ENCODE measurements at places on chromosomes 2 and 18. TPM values are rescaled to one million over a fixed set of nuclear protein-coding genes. Genes with fewer than 3 reads are reported as not detected.

DNA sequence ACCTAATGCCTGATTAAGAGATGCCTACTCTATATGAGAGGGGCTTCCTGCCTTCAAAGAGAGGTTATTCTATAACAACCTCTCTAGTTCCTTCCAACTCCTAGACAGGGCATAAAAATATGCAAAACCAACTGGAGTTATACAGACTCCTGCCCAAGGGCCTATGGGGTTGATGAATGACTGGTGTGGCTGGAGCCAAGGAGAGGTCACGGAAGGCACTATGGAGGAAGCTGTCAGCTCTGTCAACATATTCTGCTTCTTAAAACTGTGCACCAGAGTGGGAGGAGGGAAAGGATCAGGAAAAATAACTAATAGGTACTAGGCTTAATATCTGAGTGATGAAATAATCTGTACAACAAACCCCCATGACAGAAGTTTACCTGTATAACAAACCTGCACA, 120.9 kb upstream of the CDC42EP3 start:
- H3K4me1 ChIP-seq: no peaks in the 10 kb centered on the region
- no peak overlapping the region for H3K4me3 ChIP-seq
- H3K36me3 ChIP-seq: peaks cover 9% of the 10 kb centered on the region
- DNase-seq: no peak
- H3K27ac ChIP-seq: no peak overlapping the region

DNA sequence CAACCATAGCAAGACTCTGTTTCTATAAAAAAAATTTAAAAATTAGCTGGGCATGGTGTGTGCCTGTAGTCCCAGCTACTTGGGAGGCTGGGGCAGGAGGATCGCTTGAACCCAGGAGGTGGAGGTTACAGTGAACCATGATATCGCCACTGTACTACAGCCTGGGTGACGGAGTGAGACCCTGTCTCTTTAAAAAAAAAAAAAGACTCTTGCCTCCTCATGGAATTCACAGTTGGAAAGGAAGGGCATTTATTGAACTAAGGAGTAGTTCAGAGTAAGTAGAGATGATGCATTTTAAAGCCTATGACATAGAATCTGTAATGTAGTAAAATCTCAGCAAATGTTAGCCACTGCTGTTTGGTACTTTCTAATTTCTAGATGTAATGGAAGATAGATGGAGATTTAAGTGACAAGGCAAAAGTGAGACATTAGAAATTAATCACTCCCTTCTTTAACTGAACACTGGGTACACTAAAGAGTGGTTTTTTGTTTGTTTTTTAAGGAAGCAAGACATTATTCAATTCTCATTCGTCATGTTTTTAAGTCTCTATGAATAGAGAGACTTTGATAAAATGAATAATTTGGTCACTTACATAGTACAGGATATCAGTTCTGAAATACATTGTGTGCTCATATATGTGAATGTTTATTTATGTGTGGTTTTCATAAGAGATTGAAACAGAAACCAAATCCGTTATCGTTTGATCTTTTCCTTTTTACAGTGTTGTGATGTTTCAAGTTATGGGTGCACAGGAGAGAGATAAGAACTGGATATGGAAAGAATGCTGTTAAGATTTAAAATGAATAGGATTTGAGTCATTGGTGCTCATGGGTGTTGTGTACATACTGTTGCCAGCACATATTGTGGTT, 186.1 kb upstream of the STON1 start:
- H3K27me3 ChIP-seq: no peaks in the 10 kb centered on the region
- H3K4me1 ChIP-seq: 0 out of 2 replicates have a peak, but pooled peaks cover 7% of the 10 kb centered on the region
- no peak for DNase-seq

Gene CCDC148
- polyA plus RNA-seq: 1.3 TPM

DNA sequence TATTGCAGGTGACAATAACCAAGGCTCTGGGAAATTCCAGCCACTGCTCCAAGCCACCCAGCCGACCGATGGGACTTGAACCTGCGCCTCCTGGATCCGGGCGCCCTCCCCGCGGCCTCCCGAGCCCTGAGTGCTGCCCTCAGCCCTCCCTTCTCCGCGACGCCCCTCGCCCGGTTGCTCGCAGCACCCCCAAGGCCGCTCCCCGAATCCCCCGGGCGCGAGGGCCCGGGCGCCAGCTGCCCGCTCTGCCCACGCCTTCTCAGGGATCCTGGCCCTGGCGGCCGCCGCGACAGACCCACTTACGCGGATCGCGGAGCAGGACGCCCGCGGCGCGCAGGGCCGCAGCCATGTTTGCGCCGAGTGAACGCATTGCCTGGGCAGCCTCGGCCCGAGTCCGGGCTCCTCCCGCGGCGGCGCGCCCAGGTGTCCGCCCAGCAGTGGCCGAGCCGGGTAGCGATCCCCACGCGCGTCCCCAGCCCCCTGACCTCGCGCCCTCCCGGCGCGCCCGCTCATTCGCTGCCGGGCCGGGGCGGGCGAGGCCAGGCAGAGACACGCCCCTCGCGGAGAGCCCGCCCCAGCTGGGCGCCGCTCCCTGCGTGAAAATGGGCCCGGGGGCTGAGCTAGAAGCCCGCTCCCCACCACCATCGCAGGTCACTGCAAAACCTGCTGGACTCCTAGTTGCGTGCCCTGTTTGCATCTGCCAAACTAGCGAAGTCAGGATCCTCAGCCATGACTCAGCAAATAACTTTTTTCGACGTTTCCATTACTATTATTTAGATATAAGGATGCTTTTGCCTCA, at the start of gene FECH:
TSS of gene FECH (minus strand) at position 452 of the 799 bp plus-strand sequence. CDS start at position 370, 82 bp downstream.
- H3K27ac ChIP-seq: no peak within 1 kb of the TSS
- H3K4me3 ChIP-seq: peak within 1 kb of the TSS; percentile 81
- H3K36me3 ChIP-seq: no peaks in the 10 kb centered on the region
- DNase-seq: peak; percentile 63
- H3K27me3 ChIP-seq: no peaks in the 10 kb centered on the region
- peaks cover 16% of the 10 kb centered on the region for H3K4me1 ChIP-seq

DNA sequence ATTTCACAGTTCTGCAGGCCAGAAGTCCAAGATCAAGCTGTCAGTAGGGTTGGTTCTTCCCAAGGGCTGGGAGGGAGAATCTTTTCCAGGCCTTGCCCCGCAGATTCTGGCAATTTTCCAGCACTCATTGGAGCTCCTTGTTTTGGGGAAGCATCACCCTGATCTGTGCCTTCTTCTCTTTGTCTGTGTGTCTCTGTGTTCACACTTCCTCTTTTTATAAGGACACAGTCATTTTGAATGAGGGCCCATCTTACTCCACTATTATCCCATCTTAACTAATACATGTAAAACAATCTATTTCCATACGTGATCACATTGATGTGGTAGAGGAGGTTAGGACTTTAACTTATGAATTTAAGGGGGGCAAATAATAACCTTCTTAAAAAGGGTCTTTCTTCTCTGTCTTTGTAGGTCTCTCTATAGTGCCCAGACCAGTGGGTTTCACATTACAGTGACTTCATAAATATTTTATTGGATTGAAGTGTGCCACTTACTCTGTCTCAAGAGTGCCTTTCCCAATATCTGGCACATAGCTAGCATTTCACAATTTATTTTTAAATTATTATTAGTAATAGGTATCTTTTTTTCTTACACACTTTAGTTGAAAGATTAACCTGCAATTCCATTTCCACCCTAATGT, 68.9 kb upstream of the CBLN2 start:
- DNase-seq: no peak
- no peaks in the 10 kb centered on the region for H3K4me1 ChIP-seq
- no peaks in the 10 kb centered on the region for H3K36me3 ChIP-seq

DNA sequence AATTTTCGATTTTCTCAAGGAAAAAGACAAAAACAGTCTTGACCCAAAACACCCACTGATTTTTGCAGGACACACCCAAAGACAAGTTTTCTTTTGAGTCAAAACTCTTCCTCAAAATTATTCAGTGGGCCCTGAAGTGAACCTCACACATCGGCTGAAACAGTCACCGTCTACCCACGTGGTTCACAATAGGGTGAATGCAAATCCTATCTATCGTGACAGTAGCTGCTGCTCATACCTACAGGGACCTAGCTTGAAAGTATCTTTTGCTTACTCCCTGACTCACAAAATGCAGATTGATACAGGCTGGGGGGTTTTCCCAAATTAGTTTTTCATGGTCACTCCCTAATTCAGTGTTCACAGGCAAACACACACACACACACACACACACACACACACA, 10.7 kb upstream of the CD226 start:
- H3K4me1 ChIP-seq: no peaks in the 10 kb centered on the region
- no peaks in the 10 kb centered on the region for H3K27me3 ChIP-seq
- DNase-seq: no peak
- no peaks in the 10 kb centered on the region for H3K36me3 ChIP-seq
- H3K27ac ChIP-seq: no peak overlapping the region

DNA sequence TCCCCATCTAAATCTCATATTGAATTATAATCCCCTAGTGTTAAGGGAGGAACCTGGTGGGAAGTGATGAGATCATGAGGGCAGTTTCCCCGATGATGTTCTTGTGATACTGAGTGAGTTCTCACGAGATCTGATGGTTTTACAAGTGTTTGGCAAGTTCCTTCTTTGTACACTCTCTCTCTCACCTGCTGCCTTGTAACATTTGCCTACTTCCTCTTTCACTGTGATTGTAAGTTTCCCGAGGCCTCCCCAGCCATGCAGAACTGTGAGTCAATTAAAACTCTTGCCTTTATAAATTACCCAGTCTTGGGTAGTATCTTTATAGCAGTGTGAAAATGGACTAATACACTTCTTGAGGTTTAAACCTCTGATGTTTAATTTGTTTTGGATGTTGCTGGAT, 177.5 kb downstream of the CD8B2 start:
- no peaks in the 10 kb centered on the region for H3K36me3 ChIP-seq
- no peak for DNase-seq
- no peaks in the 10 kb centered on the region for H3K4me1 ChIP-seq
- no peak overlapping the region for H3K4me3 ChIP-seq
- H3K27me3 ChIP-seq: no peaks in the 10 kb centered on the region

GRCh38 chr2:160322320-160322719, 122.2 kb upstream of the ITGB6 start:
- no peak overlapping the region for H3K4me3 ChIP-seq
- DNase-seq: no peak
- no peak overlapping the region for H3K27ac ChIP-seq
- H3K4me1 ChIP-seq: peaks cover 7% of the 10 kb centered on the region
- H3K27me3 ChIP-seq: no peaks in the 10 kb centered on the region

Gene NEU2
- polyA plus RNA-seq: not detected

DNA sequence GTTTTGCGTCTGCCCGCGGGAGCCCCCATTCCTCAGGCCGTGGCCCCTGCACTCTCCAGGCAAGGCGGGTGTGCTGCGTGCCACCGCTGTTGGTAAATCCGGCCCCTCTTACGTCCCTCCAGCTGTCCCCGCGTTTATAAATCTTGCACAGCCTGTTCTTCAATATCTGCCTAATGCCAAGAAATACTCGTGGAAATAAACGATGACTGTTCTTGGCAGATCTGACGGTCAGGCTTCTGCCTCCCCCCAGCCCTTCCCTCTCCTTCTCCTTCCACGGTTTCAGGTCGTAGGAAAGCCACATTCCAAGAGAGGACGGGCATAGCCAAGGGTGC, 20.5 kb downstream of the ODC1 start:
- no peaks in the 10 kb centered on the region for H3K4me1 ChIP-seq
- H3K4me3 ChIP-seq: no peak overlapping the region
- H3K27me3 ChIP-seq: peaks cover 3% of the 10 kb centered on the region
- no peaks in the 10 kb centered on the region for H3K36me3 ChIP-seq

DNA sequence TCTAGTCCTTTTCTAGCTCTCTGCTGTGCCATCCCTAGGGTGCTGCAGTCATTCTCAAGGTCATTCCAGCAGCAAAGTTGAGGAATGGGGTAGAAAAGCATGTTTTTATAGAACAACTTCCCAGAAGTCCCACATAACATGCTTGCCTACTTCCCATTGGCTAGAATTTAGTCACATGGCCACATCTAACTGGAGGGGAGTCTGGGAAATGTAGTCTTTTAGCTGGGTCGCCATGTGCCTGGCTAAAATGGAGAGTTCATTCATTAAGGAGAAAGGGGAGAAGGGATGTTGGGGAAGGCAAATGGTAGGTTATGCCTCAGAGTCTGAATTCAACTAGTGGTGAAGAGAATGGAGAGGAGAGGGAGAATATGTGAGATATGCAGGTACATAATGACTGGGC, 85.7 kb downstream of the SLC4A3 start:
- no peaks in the 10 kb centered on the region for H3K4me1 ChIP-seq
- no peak overlapping the region for H3K27ac ChIP-seq
- DNase-seq: peak; percentile 79
- H3K36me3 ChIP-seq: no peaks in the 10 kb centered on the region

- no peaks in the 10 kb centered on the region for H3K4me1 ChIP-seq
- no peak for DNase-seq
- H3K4me3 ChIP-seq: no peak overlapping the region
- no peak overlapping the region for H3K27ac ChIP-seq
Observed at GRCh38 chr2:197606180-197606579, 69.2 kb downstream of the RFTN2 start.

Gene DNER
- polyA plus RNA-seq: 4.7 TPM

DNA sequence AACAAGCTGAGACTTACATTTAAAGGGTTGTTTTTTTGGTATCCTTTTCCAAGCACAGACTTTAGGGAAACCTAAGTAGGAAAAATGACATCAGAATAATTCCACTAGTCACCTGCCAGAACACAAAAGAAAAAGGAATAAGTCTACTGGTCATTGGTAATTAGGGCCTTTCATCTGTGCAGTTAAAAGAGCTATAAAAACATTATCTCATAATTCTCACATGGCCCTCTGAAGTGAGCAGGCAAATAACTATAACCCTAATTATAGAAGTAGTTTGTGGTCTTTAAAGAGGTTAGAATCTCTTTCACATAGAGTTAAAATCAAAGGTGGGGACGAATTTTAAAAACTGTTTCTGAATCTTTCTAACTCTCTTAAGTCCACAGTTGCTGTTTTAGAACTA, 111.1 kb upstream of the B3GNT2 start:
- H3K4me3 ChIP-seq: no peak overlapping the region
- H3K36me3 ChIP-seq: no peaks in the 10 kb centered on the region
- peaks cover 25% of the 10 kb centered on the region for H3K4me1 ChIP-seq
- H3K27ac ChIP-seq: no peak overlapping the region
- DNase-seq: no peak
- no peaks in the 10 kb centered on the region for H3K27me3 ChIP-seq

DNA sequence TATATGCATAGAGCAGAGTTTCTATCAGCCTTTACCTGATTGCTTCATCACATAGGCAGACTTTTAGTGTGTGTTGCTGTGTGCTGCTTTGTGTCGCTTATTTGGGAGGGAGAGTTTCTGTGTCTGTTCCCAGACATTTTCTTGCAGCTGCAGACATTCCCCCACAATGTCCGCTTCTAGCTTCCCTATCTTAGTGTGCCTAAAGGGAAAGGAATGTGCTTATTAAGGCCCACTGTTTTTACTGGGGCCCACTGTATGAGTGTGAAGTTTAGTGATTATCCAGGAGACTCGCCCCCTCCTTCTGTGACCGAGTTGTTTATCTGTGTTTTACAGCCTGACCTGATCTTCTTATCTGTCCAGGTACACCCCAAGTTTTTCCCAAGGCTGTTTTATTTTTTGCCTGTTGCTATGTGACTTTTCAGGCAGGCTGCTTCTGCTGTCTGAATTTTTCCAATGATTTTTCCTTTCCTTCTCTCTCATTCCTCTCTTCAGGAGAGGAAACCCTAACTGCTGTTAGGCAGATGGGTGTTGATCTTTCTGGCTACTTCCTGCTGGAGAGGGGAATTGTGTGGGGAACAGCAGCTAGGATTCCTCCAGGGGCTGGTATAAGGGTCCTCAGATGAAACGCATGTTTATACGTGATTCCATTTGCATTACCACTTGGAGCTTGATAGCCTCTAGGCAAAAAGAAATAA, 47.6 kb downstream of the STK17B start:
- H3K36me3 ChIP-seq: no peaks in the 10 kb centered on the region
- no peak overlapping the region for H3K27ac ChIP-seq
- no peak overlapping the region for H3K4me3 ChIP-seq
- DNase-seq: no peak
- no peaks in the 10 kb centered on the region for H3K4me1 ChIP-seq

All from GM23338 (cell line).